ENCODE measurements at places on chromosomes 11 and 22.

GRCh38 chr22:36860017-36860416, 789 bp upstream of the NCF4 start:
- no peak for DNase-seq

DNA sequence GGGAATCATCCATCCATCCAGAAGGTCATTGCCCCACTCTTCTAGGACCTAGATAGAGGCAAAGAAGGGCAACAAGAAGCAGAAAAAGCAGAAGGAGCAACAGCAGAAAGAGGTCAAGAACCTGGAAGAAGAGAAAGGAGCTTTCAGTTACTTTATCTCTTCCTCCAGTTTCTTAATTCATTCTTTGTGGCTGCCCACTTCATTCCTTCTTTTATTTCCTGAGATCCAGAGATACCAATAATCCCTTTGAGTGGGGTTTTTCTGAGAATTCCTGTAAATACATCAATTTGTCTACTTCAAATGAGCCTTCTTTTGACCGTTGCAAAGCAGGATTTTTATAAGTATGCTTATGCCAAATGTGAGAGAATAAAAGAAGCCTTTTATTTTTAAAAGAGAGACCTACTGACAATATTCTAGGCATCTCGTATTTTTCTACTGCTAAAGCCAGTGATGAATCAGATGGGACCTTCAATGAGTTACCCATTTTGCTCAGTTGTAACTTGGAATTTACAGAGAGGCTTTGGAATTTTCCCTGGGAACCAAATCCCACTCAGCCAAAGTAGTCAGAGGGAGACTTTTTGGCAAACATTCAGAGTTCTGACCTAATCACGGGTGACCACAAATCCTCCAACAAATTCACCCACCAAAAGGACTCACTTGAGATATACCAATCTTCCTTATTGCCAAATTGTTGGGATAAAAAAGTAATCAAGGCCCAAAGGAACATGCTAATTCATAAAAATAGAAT, 54.9 kb downstream of the ZC3H12C start:
- DNase-seq, result no peak

DNA sequence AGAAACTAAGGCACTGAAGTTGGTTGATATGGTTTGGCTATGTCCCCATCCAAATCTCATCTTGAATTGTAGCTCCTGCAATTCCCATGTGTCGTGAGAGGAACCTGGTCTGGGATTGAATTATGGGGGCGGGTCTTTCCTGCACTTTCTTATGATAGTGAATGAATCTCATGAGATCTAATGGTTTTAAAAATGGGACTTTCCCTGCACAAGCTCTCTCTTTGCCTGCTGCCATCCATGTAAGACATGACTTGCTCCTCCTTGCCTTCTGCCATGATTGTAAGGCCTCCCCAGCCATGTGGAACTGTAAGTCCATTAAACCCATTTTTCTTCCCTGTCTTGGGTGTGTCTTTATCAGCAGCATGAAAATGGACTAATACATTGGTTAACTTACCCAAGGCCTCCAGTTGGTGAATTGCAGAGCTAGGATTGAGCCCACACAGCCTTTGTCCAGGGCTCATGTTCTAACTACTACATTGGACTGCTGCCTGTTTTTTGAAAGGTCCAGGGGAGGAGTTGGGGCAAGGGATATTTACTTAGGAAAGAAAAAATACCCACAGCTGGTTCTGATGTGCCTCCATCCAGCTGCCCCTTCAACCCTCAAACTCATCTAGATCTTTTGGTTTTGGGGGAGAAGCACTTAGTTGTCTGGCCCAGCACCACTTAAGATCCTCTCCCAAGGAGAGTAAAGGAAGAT, 107.8 kb upstream of the NAV2 start:
- no peak for DNase-seq

GRCh38 chr11:108474664-108475463, 7.5 kb upstream of the C11orf65 start:
- DNase-seq, result no peak

- no peak for DNase-seq
Measured at GRCh38 chr11:64801158-64801464, 1.9 kb downstream of the MAP4K2 start.

- DNase-seq, result no peak
Measured at GRCh38 chr22:28379075-28379779, 300.4 kb downstream of the TTC28 start.

DNA sequence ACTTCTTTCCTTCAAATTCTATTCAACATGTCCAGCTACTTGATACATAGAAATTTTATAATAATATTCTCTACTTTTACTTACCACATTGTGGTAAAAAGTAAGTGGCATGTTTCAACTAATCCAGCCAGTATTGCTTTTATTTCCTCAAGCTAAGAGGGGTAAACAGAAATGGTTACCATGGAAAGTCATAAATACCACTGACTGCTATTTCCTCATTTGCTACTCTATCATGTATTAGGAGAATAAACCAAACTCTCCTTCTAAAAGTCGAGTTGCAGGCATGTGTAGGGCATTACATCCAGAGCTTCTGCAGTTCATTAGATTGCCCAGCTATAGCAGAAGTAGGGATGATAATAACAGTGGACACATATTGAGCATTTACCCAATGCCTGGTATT, 208.4 kb downstream of the MAML2 start:
- DNase-seq, result no peak

GRCh38 chr11:15910761-15911160, 445.6 kb downstream of the SOX6 start:
- no peak for DNase-seq

- DNase-seq, result no peak
Measured at GRCh38 chr11:109023036-109023435, 358.2 kb downstream of the DDX10 start.

- DNase-seq, result no peak
Measured at GRCh38 chr11:8698379-8698851, 15.8 kb downstream of the RPL27A start.

GRCh38 chr11:10377183-10377582, 72.3 kb downstream of the ADM start:
- no peak for DNase-seq

GRCh38 chr11:9069862-9070470, 21.4 kb downstream of the SCUBE2 start:
- DNase-seq, result no peak

DNA sequence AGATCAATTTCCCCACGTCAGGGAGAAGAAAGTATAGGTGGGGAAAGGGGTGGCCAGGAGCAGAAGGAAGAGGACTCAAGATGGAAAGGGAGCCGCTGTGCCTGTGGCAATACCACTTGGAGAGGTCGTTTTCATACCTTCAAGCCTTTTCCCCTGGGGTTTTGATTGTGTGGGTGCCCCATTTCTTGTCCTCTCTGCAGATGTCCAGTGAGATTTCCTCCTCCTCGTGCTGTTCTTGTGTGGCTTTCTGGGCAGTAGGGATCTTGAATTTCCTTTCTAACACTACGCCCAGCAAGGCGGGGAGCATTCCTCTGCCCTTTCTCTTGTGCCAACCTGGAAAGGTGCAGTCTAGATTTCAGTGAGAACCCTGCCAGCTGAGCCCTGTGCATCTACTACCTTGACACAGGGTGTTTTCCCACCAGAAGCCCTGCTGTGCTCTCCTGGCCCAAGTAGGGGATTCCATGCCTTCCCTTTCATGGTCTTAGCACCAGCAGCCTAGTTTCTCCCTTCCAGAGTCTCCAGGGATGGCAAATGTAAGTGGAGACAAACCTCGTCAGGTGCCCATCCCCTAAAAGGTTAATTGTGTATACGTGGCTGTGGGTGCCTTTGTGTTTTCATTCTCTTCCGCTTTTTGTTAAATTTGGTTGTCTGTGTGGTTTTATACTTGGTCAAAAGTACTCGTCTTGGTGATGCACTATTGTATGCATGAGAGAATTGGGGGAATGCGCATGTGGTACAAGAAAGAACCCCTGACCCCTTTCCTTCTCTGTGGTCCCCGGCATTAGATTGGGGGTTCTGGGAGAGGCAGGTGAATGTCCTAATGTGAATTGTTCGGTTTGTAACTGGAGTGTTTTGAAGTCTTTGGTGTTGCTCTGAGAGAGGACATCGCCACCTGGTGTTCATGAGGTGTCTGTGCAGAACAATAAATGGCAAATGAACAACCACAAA, 71.4 kb upstream of the MPEG1 start:
- no peak for DNase-seq

DNA sequence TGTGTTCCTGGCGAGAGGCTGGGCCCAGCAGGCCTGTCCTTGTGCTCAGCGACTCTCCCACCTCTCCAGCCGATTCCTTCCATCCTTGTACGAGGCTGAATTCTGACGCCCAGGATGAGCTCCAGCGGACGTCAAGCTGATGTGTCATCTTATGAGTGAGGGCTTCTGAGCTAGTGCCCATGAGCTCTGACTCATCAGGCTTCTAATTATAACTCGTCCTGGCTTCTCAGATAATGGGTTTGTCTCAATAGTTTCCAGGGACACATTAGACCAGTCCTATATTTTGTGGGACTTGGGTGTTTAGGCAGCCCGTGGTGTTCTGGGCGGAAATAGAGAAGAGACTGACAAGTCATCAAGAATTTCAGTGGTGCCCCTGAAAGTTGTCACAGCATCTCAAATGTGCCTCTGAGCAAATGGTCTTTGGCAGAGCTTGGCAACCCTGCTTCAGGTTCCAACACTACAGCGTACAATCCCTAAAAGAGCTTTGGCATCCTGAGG, 108.2 kb upstream of the CD44 start:
- DNase-seq, result no peak

DNA sequence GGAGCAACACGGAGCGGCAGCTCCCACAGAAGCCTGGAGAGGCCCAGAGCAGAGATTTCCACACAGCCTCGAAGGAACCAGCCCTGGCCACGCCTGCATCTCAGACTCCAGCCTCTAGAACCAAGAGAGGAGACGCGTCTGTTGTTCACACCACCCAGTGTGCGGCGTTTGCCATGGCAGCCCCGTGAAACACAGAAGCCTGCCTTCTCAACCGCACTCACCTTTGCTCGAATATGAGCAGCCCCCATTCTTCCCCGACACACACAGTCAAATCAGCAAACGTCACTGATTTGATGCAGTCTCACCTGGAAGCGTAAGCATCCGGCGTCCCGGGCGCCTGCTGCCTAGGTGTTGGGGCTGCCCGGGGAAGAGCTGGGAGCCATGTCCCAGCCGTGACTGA, 14.2 kb upstream of the TALDO1 start:
- DNase-seq, result no peak

DNA sequence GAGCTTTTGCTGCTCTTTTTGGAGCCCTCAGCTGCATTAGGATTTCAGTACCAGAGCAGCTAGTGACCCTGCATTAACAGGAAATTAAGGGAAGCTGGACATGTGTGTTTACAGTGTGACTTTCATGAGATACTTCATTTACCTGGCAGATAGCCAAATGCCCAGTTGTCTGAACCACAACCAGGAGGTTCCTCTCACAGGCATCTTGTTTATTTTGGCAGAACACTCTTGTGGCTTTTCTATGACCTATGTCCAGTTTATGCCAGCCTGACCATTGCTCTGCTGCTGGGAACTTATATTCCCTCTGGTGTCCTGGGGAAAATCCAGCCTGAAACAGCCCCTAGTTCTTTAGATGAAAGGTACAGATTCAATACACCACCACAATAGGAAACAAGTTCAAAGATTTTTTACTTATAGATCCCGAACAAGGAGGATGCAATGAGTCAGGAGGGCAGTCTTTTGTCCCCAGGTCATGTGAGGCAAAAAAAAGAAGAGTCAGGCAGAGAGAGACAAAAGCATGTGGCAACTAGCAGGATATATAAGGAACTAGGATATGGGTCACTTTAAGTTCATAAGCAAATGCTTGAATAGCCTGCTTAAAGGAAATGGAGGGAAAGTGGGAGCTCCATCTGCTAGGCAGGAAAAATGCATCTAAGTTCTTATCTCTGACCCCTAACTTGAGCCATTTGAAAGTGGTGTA, 379.3 kb downstream of the INSC start:
- DNase-seq, result no peak

DNA sequence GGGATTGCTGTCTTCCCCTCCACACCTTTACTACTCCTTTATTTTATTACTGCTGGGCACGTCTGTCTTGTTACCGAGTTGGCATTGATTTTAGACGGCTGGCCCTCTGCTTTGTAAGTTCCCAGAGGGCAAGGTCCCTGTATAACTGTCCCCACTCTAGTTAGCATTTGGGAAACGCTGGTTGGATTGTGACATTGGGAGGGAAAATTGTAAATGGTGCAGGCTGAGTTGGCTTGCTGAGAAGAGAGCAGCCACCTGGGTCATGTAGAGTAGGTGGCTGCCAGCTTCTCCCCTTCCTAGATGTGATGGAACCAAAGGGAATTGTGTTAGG, 1.7 kb downstream of the TAB1 start:
- DNase-seq, result no peak

GRCh38 chr11:93993747-93994146, 27.4 kb upstream of the HEPHL1 start:
- no peak for DNase-seq

DNA sequence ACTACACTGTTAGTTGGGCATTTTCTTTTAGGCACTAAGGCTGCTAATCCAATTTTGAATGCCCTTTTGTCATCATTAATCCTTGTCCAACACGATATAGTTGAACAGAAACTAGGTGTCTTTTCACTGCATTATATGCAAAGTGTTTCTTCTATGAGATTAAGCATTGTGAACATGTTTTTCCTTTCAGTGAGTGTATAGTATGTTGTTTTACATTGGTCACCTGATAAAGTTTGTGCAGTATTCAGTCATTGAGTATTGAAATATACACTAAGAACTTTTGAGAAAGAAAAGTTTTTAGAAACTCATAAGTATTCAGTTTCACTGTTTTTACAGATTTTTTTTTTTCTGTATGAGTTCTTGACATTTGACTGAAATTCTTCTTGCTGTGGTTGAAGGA, 59.0 kb downstream of the ZC3H12C start:
- no peak for DNase-seq

DNA sequence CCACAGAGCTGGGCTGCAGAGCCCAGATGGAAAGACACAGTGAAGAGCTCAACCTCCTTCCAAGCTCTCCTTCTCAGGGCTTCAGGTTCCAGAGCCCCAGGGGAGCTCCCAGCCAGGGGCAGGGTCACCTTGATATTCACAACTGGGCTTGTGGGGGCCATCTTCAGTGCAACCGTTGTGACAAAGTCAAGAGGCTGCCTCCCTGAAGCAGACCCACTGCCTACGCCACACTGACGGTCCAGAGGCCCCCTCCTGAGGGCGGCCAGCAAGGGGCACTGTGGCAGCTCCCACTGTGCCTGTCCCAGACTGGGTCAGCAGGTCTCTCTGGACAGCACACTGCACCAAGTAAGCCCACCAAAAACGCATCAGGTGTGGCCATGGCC, 84.1 kb downstream of the DGCR2 start:
- no peak for DNase-seq

DNA sequence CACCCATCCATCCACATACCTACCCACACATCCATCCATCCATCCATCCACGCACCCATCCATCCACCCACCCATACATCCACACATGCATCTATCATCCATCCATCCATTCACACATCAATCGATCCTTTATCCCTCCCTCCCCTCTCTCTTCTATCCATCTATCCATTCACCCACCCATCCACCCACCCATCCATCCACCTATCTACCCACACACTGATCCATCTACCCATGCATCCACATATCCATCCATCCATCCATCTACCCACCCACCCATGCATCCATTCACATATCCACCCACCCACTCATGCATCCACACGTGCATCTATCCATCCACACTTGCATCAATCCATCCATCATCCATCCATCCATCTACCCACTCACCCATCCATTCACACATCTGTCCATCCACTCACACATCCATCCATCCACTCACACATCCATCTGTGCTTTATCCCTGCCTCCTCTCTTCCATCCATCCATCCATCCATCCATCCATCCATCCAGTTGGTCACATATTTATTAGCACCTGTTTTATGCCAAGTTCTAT, 366.1 kb downstream of the CTTN start:
- DNase-seq, result no peak
